Breast epithelium (tissue), 4 donors: ENCODE measurements at places on chromosomes 13 and 19. TPM values are rescaled to one million over a fixed set of nuclear protein-coding genes. Genes with fewer than 3 reads are reported as not detected.

- DNase-seq: no peak
These were observed 867.0 kb downstream of the GPC5 start for GRCh38 chr13:92265408-92265807.

DNA sequence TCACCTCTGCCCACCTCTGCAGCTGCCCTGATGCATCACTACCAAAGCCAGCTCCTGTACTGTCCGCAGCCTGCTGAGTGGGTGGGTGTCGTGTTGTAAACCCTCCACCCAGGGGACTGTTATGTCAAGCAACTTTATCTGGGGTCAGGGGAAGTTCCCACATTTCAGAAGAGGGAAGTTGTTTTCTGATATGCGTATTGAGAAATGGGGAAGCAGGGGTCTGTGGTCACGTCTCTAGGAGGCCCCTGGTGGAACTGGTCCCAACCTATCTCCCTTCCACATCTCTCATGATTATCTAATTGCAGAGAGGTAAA lies 31.2 kb downstream of the CLEC17A start:
- DNase-seq: no peak

DNA sequence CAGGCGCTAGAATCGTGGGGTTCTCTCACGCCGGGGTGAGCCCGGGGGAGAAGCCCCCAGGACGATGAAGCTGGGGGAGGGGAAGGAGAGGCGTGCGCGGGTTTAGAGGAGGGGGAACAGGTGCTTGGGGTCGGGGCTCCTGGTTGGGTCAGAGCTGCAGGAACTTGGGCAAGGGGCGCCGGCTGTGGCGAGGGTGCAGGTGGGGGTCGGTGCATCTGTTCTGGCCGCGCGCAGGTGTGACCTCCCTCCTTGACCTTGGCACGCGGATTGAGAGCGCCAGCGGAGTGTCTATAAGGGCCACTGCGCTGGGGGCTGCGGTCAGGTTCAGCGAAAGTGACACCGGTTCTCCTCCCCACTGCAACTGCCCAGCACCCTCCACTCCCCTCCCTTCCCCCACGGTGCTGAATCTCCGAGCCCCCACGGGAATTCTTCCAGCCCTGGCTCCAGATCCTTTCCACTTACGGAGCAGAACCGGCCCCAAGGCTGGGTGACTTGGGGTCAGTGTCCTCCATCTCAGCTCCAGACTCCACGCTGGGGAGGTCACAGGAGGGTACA lies 618 bp downstream of the TMEM38A start:
- no peak for DNase-seq

DNA sequence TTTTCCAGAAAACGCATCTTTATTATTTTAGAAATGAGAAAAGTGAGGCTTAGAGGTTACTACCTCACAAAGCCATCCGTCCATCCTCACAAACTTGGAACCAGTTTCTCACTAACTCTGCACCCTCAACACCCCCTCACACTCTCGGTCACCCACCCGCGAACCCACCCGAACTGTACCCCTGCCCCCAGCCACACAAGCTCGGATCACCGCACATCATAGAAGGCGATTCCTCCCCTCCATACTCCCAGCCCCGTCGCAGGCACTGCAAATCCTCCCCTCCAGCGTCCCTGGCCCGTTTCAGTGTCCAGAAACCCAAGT lies 238 bp downstream of the ZNF260 start:
- no peak for DNase-seq

DNA sequence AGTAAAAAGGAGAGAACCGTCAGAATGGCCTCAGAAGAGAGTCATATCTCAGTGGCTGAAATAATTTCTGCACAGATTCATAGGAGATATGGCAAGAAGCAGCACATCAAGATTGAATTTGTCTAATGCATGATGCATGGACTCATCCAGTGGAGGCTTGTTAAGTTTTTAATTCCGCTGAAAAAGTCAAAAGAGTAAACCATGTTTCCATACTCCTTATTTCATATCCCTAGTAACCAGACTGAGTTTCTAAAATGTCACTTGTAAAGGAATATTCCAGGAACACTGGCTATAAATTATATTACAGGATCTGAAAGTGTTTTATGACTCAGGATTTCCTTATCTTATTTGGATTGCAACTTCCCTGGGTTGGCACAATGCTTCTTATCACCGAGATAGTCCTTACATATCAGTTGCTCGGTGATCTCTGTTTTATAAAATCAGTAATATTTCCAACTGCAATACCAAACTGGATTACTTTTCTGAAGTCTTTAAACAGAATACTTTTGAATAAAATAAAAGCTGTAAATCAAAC lies 180.2 kb upstream of the TSC22D1 start:
- no peak for DNase-seq

DNA sequence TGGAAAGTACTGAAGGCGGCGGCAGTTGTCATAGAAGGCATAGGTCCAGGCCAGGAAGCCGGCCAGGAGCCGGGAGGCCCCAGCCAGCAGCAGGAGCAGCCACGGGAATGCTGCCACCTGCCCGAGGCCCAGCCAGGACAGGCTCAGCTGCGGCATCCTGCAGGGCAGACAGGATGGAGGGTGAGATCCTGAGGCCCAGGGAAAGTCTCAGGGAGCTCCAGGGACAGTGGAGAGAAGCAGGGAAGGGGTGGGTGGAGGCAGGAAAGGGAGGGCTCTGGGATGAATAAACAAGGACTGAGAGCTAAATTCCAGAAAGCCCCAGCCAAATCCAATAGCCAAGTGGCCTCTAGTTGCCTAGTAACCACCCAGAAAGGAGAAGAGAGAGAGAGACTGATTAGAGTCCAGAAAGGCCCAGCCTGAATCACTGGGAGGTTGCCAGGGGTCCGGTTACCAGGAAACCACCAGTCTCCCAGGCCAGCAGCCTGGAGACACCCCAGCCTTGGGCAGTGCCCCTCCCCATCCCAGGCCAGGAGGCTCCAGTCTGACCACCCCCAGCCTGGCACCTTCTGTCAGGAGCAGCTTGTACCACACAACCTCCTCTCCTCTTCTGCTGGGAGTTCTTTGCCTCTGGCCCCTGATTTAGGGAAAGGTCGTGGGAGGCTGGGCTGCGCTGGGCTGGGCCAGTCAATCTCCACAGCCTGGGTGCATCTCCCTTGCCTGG lies 7.5 kb upstream of the OR10H5 start:
- DNase-seq: peak; percentile 60

GRCh38 chr19:50694815-50695145 lies 24.8 kb downstream of the SHANK1 start:
- no peak for DNase-seq

DNA sequence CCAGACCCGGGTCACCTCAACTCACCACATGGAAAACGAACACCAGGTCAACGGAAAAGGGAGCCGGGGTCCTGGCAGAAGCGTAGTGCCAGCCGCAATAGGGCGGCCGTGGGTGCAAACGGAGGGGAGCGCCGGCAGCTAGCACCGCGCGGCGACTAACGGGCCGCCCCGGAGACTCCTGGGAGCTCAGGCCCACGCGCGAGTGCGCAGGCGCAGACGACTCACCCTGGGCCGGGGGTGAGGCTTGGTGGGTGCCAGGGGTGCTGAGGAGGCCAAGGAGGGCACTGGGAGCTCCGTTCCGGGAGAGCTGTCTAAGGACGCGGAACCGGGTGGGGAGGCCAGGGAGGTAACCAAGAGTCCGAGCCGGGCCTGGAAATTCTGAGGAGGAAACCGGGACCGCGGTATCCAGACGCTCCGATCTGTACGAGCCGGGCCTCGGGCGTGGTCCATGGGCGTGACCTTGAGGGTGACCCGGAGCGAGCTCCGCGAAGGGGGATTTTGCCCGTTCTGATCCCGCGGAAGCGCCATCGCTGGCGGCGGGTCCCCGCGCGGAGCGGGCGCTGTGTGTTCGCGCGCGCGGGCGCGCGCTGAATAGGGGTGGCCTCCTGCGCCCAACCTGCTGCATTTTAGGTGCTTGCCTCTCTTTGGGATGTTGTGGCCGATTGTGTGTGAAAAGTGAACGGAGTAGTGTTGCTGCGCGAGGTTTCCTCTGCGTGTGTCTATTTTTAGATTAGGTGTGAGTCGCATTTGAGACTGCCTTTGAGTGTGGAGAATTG lies at the start of gene ZNF382:
ZNF382 (plus strand) TSS at position 213 of the 776 bp plus-strand sequence. CDS start 4,602 bp downstream, outside the sequence.
- DNase-seq: peak; percentile 59

DNA sequence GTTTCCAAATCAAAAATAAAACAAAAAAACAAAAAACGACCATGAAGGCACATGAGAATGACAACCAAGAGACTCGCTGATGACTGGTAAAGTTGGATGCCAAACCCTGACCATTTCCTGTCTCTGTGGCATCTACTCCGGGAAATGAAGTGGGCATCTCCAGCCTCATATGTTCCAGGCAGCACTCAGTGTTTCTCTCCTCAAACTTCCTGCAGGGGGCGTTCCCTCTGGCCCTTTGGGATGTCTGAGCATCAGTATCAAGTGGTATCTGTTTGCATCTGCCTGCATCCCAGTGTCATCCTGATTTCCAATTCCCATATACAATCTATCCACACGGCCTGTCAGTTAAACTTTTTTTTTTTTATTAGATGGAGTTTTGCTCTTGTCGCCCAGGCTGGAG lies 9.8 kb upstream of the SIGLEC12 start:
- no peak for DNase-seq

DNA sequence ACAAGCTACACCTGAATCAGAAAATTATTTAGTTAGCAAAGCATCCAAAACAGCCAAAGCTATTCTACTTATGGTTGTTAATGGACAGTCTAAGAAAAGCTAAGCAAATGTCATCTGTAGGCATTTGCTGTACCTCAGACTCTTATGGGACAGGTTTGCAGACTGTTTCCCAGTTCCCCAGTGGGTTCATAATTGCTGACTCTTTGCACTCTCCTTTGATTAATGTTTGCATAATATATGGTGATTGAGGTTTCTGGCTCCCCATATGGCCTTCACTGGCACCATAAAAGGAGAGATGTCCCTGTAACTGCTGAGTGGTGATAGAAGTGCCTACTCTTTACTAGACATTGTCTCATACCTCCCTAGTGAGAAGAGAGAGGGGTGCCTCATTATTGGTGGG lies 142.1 kb downstream of the GPC6 start:
- no peak for DNase-seq

DNA sequence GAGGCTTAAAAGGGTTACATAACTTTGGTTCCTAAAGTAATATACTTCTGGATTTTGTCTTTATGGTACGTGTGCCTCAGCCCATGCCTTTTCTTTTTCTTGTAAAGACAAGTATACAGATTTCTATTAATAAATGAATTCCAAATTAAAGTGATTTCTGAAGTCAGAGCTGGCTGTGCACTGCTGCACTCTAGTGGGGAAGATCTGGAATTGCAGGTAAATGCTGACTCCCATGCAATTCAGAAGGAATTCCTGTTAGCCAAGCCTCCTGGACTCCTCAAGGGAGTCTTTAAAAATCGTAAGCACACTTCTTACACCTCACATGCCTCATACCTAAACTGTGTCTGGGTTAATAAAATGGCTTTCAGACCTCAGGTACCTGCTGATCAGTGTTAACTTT lies 118.4 kb upstream of the SLC7A1 start:
- no peak for DNase-seq

DNA sequence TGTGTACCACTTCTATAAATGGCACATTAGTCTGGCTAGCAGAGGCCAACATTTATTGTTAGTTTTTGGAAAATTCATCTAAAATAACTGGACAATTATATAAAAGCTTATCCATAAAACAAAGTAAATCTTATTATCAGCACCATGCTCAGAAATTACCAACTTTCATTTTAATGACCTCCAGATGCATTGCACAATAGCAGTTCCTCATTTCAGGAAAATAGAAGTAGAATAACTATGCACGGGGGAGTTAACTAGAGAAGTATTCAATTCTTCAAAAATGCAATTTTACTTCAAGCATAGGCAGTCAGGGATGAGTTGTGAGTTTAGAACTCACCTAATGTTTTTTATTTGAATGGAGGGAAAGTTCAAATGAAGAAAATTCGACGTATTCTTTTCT lies 1023.5 kb downstream of the PCDH17 start:
- DNase-seq: no peak

- peak; percentile 77 for DNase-seq
These were observed 1.2 kb downstream of the LYPD3 start for GRCh38 chr19:43464134-43464775.

- no peak for DNase-seq
These were observed 47.5 kb downstream of the WASF3 start for GRCh38 chr13:26604784-26605545.

GRCh38 chr13:106407338-106407737 lies 128.1 kb downstream of the EFNB2 start:
- no peak for DNase-seq

DNA sequence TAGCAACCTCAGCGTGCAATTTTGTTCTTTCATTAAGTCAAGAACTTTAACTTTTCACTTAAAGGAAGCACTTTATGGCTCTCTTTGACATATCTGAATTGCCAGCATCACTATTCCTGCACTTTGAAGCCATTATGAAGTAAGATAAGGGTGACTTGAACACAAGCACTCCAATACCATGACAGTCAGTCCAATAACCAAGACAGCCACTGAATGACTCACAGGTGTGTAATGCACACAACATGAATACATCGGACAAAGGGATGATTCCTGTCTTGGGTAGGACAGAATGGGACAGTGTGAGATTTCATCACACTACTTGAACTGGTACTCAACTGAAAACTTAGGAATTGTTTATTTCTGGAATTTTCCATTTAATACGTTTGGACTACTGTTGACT lies 233.7 kb upstream of the IPO5 start:
- DNase-seq: no peak

DNA sequence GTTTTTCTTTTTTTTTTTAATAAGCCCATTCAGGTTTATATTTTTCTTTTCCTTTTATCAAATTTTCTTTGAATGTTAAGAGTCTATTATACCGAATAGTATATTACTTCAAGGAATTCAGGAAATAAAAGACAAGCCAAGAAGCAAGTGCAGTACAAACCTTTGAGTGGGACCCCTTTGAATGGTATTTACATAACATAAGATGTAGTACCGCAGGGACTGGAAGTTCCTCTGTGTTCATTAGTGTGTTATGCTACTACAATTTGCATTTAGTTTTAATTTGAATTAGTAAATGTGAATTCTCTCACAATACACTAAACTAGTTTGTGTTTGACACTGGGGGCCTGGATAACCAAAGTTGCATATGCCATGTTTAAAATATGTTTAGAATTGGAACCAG lies 339.5 kb downstream of the DCT start:
- DNase-seq: no peak

The ZNF285 gene
- total RNA-seq: 1.6 TPM

The SPPL2B gene
- 49.8 TPM for total RNA-seq

The TMEM38A gene
- total RNA-seq: 3.1 TPM

The SKA3 gene
- 1.6 TPM for total RNA-seq
